GM12878 (cell line): ENCODE measurements at places on chromosomes 7 and 10. TPM values are rescaled to one million over a fixed set of nuclear protein-coding genes. Genes with fewer than 3 reads are reported as not detected.
A peak's percentile ranks its signal among the peaks of the same experiment; 100 is the strongest.

Gene SPAG6
- 0.43 TPM in 1 of 2 replicates, not detected in the other for polyA plus RNA-seq

- DNase-seq: no peak
These were observed 63.8 kb downstream of the TASOR2 start for GRCh38 chr10:5748394-5748803.

DNA sequence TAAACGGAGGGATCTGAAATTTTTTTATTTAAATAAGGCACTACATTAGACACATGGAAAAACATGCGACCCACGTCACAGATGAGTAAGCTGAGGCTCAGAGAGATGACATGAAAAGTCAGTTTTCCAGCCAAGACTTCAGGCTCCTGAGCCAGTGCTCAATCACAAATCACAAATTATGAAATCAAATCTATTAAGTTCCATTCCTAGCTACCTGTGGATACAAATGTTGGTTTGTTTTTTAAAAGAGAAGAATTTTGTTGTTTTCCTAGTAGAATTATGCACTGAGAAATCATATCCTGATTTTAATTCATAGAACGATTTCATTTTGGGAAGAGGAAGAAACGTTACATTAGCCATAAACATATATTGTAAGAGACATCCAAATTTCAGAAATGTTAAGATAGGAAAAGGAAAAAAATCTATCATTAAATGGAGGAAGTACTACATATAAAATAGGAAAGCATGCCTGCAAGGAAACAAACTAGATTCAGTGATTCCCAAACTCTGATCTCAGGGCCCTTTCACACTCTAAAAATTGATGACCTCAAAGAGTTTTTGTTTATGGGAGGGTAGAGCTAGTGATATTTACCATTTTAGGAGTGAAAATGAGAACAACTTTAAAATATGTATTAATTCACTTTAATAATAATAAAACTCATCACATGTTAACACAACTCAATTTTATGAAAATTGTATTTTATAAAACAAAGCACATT lies 340.4 kb downstream of the PARD3 start:
- DNase-seq: no peak

DNA sequence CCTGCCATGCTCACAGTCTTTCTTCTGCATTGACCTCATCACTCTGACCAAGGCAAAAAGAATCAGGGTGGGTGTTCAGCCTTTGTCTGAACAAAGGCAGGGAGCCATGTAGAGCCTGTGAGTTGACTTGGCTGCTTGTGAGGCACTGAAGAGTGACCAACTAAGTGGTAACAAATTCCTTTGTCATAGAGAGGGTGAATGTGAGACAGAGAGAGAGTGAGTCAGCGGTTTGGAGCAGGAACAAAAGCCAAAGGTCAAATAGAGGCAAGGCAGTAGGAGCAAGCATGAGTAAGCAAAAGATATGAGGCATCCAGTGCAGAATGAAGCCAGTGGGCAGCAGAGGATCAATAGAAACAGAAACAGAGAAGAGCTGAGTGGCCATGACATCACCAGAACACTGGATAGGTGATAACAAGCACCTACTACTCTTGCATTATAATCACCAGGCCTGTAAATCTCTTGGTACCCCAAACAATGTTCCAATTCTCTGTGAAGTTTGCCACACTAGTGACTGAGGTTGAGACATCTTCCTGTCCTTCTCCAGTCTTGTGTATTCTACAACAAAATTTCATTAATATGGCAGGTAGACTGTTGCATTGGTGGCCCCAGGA lies 116.2 kb upstream of the LAMB4 start:
- DNase-seq: peak; percentile 26

- DNase-seq: no peak
These were observed 331.7 kb upstream of the ZMIZ1 start for GRCh38 chr10:78736926-78737630.

DNA sequence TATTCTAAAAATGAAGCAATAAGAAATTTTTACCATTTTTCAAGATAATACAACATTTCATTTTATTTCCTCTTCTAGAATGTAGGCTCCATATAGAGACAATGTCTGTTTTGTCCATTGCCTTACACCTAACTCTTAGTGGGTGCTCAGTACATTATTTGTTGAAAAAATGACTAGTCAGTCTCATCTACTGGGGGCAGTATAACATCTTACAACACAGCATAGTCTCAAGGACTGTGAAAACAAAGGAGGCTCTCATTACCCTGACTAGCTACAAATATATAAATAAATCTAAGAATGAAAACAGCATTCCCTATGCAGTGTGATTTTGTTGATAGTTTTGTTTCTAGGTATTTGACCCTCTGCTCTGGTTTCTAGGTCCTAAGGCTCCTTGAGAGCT lies 11.6 kb downstream of the CRPPA start:
- no peak for DNase-seq

GRCh38 chr10:18290651-18291313 lies 150.6 kb downstream of the CACNB2 start:
- no peak for DNase-seq

Gene IFIT3
- polyA plus RNA-seq: 49.0 and 53.0 TPM in 2 replicates

GRCh38 chr7:77504951-77505350 lies 32.1 kb upstream of the PTPN12 start:
- no peak for DNase-seq

GRCh38 chr10:122561792-122562191 lies 1.2 kb downstream of the DMBT1 start:
- no peak for DNase-seq

Gene FAM25G
- polyA plus RNA-seq: not detected in 2 replicates

Gene YKT6
- 68.0 and 73.5 TPM in 2 replicates for polyA plus RNA-seq

DNA sequence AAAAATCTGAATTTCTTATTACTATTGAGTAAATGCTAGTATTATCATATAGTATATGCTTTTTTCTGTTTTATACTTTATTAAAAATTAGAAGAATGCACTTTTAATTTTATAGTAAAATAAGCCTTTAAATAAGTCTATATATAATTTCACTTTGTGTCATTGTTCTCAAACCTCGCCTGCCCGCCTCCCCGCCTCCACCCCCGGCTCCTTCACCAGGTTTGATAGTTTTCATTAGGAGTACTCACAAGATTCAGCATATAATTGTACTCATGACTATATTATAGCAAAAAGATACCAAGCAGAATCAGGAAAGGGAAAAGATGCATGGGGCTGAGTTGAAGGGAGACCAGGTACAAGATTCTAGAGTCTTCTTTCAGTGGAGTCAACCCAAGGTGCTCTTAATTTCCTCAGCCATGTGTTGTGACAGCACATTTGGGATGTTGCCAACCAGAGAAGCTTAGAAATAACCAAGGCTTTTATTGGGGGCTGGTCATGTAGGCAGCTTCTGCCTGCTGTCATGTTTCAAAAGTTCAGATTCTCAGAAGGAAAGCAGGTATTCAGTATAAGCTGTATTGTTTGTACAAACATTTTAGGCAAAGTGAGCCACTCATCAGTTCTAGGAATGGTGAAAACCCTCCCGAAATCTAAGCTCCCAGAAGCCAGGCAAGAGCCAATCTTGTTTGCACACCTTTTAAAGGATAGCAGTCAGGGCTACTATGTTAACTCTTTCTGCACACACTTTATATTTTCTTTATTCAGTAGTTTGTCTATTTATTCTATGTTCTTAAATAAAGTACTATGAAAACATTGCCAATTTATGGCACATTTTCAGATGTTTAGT lies 12.3 kb downstream of the NHLRC2 start:
- no peak for DNase-seq

- no peak for DNase-seq
These were observed 70.7 kb downstream of the VOPP1 start for GRCh38 chr7:55501611-55502010.

Gene LAMB4
- polyA plus RNA-seq: not detected in 2 replicates
